ENCODE measurements at places on chromosomes 13 and 19. TPM values are rescaled to one million over a fixed set of nuclear protein-coding genes. Genes with fewer than 3 reads are reported as not detected.

DNA sequence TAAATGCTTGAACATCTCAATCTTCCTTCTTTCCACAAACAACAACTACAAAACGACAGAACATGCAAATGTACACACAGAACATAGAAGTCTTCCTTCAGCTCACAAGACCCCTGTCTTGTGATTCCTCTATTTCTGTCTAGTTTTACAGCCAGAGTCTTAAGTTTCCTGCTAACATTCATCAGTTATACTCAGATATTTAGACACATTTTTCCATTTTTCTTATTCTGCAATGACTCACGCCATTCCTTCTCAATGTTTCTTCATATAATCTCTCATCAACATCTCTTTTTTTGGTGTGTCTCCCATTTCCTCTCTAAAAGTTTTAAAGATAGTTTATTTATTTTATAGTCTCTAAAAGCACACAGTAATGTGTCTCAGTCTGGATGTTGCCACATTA lies 1872.9 kb upstream of the PCDH20 start:
- no peak for DNase-seq

DNA sequence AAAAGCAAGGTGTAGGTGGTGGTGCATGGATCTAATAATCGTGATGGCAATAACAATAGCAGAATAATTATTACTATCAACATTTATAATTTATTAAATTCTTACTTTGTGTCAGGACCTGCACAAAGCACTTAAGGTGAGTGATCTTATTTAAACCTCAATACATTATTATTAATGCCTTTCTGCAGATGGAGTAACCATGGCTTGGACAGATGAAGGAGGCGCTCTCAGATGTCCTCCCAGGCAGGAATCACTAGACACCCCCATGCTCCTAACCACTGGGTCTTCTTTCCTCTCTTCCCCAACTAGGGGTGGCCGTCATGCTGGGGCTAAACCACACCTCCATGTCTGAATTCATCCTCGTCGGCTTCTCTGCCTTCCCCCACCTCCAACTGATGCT lies at the start of gene OR10H2:
TSS of gene OR10H2 (plus strand) at position 301 of the 400 bp plus-strand sequence. CDS start at position 321, 20 bp downstream.
- no peak for DNase-seq

DNA sequence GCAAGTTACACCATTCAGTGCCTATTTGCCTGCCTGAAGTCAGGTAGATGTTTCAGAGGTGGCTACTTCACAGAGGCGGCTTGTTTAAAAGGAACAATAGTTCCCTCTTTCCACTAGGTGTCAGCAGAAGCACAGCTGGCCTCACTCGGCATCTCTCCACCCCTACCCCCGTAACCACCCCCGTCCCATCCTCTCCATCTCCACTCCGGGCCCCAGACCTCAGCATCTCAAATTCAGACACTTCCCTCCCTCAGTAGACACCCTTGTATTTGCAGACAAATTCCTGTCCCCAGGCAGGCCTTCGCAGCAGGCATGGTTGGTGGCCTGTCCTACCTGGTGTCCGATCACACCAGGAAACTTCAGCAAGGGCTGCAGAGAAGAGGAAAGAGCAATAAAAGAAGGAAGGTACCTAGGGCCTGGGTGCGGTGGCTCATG lies 9.1 kb upstream of the DPP9 start:
- peak; percentile 67 for DNase-seq

Gene CBLC
- total RNA-seq = not detected

Gene CEACAM7
- not detected for total RNA-seq

Gene N4BP2L1
- 32.2 TPM for total RNA-seq

Gene DCLK1
- total RNA-seq = not detected

Gene PSG7
- not detected for total RNA-seq
